ENCODE measurements at places on chromosomes 7 and 10.

- DNase-seq: no peak
Measured at GRCh38 chr7:111198255-111198654, 107.3 kb downstream of the LRRN3 start.

DNA sequence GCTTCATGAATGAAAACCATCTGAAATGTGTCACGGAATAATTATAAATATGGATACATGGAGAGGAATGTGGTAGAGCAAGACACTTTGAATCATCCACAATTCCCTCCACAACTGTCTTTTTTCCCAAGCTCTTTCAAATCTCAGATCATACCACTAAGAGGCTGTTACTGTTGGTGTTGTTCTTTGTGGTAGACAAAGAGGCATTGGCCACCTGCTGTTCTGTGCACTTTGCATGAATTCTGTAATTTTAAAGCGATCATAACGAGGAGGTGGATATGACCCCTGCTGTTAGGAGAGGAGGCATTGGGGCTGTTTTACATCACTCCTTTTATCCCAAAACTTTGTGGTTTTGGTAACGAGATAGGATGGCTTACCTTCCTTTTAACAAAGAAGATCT, 141.2 kb upstream of the KLF6 start:
- no peak for DNase-seq

GRCh38 chr7:131157530-131158243, 170.0 kb upstream of the MKLN1 start:
- peak; percentile 8 for DNase-seq

- no peak for DNase-seq
Measured at GRCh38 chr7:80249619-80250295, 115.1 kb downstream of the GNAI1 start.

GRCh38 chr10:124516181-124516580, 54.6 kb downstream of the LHPP start:
- no peak for DNase-seq

DNA sequence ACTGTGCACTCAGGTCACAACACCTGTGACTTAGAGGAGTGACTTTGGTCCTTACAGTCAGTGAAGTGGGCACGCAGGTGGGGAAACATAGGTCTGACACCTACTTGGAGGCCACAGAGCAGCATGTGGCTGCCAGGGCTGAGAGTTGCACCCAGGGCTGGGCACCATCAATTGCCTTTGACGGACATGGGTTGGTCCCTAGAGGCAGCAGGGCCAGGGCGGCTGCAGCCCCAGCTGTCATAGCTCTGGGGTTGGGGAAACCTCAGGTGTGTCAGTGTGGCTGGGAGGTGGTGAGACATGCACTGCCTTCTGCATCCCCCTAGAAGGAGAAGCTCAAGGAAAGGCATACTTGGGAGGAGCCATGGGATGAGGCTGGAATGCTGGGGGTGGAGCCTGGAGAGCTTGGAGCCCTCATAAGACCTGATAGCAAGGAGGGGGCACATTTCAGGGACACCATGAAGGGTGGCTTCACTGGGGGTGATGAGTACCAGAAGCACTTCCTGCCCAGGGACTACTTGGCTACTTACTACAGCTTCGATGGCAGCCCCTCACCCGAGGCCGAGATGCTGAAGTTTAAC, at the start of gene INMT:
Gene INMT (plus strand): TSS at position 440 of the 578 bp plus-strand sequence. CDS start 16 bp downstream, at position 456.
- DNase-seq: no peak

DNA sequence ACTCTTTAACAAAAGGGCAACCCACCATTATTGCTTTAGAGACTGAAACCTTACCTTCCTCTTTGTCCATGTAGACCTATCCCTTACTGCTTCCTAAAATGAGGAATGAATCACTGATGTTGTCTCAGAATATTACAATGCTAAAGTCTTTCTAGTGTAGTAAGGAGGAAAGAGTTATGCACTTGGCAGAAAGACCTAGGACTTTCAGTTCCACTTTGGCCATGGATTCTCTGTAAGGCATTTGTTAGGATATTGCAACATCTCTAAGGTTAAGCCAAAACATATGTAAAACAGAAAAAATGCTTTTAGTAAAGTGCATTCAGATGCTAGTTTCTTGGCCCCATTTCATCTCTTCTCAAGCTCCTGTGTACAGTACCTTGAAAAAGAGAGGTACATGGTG, 230.9 kb downstream of the PARD3 start:
- DNase-seq: no peak

GRCh38 chr7:1087465-1087814, 473 bp upstream of the GPER1 start:
- DNase-seq: no peak

- DNase-seq: no peak
Measured at GRCh38 chr7:128153436-128153835, 87.6 kb upstream of the LEP start.

DNA sequence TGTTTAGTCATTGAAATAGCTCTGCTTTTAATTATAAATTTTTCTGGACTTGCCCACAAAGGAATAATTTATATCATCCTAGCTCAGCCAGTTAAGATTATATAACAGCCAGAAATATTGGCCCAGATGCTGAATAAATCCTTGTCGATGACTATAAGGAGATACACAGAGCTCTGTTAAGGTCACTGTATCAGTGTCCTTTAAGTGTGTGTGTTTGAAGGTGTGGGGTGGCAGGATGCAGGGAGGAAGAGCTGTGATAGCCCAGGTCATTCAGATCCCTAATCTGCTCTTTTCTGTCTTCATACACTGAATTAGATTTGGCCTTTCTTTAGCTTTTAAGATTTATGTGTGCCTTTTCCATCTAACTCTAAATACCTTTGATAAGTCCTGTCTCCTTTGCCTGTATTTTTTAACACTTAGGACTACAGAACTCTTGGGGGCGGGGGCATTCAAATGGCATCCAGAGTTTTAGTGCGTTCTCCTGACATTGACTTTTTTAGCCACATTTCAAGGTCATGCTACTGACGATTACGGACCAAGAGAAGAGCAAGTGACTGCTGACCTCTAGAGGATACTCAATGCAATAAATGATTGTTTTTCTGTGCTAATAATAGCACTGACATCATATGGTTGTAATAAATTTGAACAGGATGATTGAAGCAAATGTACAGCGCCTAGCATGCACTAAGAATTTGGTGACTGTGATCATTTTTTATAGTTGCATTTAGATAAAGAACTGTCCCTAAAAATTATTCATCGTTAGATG, 172.3 kb downstream of the CACNB2 start:
- peak; percentile 67 for DNase-seq

DNA sequence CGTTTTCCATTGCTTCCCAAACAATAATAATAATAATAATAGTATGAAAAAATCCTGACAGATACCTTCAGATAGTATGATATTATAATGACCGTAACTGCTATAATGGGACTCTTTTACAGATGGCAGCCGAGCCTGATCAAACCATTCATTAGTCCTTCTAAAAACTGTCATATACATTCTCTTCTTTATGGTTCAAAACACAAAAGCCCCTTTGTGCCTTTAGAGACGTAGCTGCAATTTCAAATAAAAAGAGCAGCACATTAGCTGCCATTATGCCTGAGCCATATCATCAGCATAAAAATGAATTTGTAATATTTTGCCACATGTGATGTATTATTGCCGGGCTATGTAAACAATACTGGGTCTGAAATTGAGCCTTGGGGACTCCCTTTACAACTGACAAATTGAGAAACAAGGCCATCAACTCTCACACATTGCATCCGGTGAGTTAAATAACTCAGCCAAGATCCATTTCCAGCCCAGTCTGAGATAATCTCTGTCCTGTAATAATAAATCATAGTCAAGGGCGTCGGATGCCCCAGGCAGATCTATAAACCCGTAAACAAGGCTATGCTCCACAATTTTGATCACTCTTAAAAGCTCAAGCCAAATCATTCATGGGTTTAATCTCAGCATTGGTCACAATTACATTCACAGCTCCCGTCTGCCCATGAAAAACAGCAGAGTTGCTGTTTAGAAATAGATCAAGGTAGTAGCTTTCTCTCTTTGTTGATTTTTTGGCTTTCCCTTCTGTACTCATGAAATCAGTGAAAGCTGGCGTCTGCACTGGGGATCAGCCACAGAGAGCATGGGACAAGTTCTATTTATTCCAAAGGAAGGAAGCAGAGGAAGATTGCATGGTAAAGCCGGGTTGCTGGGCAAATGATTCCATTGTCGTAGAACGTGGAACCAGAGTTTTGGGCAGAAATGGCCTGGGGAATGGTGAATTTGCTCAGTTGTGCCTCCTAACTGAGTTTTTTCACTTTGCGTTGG, 150.1 kb upstream of the BMPER start:
- no peak for DNase-seq

DNA sequence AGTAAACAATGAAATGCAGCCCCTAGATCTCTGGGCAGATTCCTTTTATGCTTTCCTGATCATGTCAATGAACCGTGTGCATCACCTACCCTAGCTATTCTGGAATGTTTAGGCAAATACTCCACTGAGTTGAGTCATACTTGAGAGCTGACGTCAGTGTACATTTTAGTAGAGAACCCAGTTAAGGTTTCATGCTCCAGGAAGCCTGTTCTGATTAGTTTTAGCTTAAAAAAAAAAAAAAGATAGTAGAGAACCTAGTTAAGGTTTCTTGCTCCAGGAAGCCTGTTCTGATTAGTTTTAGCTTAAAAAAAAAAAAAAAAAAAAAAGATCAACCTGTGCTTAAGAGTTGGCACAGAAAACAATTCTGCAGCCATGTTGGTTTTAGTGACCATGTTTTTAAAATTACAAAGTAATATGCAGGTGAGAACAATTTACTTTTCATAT, 3.7 kb upstream of the MCU start:
- peak; percentile 27 for DNase-seq

DNA sequence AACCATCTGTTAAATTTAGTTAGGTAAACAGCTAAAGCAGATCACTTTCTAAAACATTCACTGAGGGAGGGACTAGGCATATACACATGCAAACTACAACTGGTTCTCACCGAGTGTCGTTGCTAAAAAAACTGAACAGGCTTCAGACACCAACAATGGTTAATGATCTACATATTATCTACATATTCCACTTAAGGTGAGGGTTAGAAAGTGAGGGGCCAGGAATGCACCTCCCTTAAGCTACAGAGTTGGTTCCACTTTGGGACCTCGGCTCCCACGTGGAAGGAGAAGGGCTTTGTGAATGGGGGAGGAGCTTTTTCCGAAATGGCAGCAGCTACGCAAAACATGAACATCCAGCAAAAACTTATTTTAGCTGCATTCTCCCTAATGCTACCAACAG, 5.8 kb downstream of the CTBP2 start:
- DNase-seq: no peak

- no peak for DNase-seq
Measured at GRCh38 chr7:50355817-50356178, 51.3 kb downstream of the IKZF1 start.

DNA sequence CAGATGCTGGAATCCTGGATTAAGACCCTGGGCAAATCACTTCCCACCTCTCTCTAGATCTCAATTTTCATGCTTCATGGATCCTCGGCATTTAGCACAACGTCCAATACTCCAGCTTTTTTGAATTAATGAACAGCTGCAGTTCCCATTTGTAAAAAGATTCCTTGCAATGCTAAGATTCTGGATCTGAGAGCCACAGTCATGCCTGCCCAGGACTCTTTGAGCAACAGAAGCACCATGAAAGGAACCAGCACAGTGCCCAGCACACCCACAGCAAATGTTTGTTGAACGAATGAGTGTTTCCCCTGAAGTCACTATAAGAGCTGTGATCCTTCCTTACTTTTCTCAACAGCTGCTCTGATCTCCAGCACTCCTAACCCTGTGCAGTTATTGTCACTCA, 20.8 kb upstream of the DDIT4 start:
- DNase-seq: no peak

DNA sequence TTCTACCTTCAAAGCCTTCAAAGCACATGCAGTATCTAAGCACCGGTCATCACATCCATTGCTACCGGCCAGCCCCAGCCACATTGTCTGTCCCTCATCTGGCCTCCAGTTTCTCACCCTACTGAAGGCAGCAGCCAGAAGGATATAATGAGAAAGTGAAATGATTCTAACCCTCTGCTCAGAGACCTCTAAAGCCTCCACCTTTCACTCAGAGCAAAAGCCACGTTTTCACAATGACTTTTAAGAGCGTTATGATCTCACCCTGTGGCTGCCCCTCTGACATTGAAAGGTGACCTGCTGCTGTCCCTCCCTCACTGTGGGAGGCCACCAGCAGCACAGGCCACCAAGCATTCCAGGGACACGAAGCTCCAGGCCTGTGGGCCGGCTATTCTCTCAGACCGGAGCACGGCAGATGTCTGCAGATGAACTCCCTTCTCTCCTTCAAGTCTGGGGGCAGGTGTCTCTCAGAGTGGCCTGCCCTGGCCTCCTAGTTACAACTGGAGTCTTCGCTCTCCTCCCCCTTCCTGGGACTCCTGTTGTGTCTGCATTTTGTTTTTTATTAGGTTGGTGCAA, 94.9 kb upstream of the EEPD1 start:
- no peak for DNase-seq

- no peak for DNase-seq
Measured at GRCh38 chr7:119228482-119228881, 1004.0 kb downstream of the ANKRD7 start.

DNA sequence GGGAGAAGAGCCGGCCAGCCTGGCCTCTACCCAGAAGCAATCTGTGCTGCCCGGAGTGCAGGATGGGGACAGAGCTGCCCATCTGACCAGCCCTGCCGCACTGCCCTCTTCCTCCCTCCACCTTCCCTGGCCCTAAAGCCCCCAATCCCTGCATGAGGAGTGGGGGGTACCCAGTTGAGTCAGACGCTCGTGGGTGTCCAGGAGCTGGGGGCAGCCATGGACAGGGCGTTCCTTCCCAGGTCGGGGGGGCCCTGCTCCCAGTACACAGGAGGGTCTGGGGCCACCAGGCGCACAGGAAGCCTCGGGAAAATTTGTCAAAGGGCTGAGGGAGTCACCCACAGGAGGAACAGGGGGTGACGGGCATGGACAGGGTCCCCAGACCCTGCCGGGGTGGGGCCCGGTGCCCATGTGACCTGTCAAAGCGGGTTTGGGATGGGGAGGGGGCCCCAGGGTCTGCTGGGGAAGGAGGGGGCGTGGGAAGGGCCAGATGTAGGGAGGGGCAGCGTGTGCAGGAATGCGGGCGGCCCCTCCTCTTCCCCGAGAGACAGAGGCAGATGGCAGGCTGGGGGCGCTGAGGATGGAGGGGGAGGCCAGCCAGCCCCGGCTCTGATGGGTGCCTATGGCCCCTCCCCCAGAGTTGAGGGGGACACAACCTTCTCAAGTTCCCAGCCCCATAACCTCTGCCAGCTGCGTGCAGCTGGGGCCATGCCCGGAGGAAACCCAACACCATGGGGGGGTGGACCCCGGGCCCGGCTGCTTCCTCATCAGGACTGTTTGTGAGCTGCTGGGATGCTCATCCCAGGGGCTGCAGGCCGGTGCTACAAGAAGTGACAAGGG, 21.5 kb upstream of the GRIFIN start:
- no peak for DNase-seq

- no peak for DNase-seq
Measured at GRCh38 chr10:131810036-131810804, 90.6 kb upstream of the PPP2R2D start.

DNA sequence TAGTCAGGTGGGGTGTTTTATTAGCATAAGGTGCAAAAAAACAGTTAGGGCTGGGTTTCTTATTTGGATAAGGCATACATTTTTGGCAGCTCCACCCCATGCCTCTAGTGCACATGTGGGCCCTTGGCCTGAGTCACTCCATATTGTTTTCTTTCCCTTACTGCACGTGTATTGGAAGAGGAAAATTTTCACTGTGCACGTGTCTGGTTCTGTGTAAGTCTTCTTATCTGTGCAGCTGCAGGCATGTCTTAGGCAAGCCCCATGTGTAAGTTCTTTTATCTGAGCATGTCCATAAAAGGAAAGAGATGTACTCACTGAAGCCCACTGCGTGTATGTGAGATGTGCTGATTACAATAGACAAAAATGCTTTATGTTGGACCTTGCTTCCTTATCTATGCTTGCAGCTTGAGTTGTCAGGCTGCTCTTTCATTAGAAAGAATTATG, 540.3 kb upstream of the IGFBP3 start:
- DNase-seq: no peak

GRCh38 chr7:22055226-22055625, 109.5 kb upstream of the CDCA7L start:
- DNase-seq: no peak
